ENCODE measurements at places on chromosomes 3 and 15.

DNA sequence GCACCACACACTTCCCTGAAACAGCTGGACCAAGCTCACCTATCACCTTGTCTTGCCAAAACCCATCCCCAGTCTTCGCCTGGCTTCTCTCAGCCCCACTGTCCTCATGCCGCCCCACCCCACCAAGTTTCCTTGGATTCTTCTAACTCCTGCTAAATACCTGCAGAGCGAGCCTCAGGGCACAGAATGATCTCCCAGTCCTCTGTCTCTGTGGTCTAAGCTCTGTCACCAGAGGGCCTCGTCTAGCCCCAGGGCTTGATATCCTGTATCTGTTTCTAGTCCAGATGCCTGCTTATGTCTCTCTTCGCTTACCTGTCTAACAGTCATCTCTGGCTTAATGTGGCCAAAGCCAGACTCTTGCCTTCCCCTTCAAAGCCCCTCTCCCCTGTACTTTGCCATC, 9.7 kb downstream of the CCDC12 start:
- no peak for DNase-seq

GRCh38 chr3:159978353-159978752, 10.3 kb upstream of the IL12A start:
- no peak for DNase-seq

DNA sequence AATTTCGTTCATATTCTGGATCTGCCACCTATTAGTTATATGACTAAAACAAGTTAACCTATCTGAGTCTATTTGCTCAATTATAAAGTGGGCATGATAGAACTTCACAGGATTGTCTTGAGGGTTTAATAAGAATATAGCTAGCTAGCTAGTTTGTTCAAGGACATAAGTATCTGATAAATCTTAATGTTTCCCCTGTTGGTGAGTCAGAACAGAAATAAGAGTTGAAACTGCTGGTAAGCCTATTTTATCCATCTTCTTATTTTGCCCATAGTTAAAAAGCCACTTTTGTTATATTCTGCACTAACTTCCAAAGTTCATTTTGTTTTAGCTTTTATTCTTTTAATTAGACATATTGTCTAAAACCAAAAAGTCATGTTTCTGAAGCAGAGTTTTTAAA, 9.4 kb downstream of the SELENOT start:
- no peak for DNase-seq

GRCh38 chr3:187686621-187687273, 15.6 kb downstream of the RTP2 start:
- DNase-seq = no peak

DNA sequence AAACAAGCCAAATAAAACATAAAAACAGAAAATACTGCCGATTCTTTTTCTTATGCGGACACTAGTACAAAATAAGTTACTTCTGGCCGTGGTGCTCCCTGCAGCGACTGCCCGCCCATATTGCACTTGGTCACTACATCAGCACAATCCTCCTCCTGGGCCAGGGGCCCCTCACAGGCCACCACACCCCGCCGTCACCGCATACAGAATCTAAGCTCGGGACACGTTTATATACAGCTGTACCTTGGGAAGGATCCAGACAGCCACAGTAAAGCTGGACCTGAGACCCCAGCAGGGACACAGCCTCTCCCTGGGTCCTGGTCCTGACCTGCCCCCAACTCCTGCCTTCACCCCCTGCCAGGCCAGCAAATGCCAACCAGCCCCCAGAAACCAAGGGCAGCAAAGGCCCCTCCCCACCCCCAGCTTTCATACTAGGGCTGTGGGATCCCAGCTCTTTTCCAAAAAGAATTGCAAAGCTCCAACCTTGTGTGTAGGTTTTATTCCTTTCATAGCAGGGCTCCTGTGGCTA, 12.9 kb upstream of the DNAJB8 start:
- no peak for DNase-seq

GRCh38 chr3:152524198-152525140, 255.7 kb downstream of the MBNL1 start:
- DNase-seq = no peak

DNA sequence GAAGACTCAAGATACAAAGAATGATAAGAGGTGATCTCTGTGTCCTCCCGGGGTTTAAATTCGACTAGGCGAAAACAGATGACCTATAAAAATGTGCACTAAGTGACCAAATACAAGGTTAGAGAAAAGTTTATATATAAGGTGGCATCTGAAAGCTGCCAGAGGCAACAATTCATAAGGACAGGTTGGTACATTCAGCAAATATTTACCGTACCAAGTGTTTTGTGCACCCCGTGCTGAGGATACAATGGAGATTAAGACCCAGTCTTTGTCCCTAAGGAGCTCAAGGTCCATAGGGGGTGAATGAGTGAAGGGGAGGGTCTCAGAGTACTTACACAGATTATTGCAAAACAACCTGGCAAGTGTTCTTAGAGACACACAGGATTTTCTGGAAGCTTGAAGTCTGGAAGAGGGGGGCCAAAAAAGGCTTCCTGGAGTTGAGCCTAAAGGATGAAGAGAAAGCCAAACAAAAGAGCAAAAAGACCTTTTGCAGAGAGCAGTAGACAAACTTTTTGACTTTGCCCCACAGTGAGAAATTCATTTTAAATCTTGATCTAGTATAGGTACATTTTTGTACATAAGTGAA, 71.4 kb upstream of the LRIG1 start:
- no peak for DNase-seq

DNA sequence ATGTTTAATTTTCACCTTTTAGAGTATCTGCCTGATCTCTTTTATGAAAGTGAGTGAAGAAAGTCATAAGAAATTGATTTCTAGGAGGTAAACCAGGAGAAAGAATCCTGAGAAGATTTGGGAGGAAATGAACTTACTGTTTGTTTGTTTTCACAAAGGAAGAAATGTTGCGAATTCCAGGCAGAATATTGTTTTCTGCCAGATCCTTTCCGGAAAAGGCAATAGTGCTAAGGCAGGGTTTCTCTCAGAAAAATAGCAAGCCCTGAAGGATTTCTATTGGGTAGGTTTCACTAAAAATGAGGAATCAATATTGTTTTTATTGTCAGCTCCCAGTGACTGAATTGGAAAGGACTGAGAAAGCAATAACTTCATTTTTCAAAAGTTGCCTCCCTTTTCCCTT, 85.7 kb upstream of the TGFBR2 start:
- DNase-seq = no peak

- no peak for DNase-seq
Observed at GRCh38 chr3:162626172-162626571, 1129.6 kb downstream of the OTOL1 start.

DNA sequence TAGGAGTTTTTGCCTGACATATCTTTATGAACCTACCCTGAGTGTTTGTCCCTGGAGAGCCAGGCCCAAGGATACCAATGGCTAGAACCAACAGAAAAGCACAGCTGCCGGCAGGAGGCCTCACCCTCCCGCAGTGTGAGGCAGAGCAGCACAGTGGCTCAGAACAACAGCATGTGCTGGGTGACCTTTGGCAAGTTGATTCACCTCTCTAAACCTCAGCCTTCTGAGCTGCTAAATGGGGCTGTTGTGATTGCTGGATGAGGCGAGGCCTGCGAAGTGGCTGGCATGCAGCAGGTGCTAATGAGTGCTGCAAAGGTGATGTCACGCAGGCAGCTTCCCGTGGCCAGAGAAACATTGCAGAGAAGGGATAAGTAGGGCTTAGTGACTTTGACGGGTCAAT, 23.3 kb downstream of the IDH2 start:
- no peak for DNase-seq

DNA sequence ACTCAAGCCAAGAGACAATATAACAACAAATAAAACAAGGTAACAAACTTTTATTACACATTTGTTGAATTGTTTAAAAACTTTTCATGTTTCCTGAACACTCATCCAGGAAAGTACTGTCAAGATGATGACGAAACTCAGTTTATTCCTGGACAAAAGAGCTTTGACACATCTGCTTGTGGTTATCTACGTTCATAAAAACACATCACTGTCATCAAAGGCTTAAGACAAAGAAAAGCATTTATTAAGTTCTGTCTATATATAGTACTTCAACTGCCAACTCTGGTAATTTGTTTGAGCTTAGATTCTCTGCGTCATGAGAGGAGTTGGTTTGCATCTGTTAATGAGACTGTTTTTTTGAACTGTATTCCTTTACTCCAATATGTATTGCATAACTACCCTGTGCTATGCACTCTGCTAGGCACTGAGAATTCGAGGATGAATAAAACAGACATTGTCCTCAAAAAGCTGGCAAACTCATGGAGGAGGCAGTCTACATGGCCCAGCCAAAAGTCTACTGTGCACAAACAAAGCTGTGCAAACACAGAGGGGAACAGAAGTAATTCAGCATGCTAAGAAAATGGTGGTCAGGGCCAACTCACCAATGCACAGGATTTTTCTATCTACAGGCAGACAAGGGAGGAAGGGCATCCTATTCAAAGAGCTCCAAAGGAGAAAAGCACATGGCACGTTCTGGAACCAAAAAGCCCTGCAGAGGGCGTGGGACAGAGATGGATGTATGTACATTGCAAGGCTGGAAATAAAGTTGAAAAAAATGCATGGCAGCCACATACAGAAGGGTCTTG, 21.5 kb downstream of the PLD1 start:
- DNase-seq = no peak

DNA sequence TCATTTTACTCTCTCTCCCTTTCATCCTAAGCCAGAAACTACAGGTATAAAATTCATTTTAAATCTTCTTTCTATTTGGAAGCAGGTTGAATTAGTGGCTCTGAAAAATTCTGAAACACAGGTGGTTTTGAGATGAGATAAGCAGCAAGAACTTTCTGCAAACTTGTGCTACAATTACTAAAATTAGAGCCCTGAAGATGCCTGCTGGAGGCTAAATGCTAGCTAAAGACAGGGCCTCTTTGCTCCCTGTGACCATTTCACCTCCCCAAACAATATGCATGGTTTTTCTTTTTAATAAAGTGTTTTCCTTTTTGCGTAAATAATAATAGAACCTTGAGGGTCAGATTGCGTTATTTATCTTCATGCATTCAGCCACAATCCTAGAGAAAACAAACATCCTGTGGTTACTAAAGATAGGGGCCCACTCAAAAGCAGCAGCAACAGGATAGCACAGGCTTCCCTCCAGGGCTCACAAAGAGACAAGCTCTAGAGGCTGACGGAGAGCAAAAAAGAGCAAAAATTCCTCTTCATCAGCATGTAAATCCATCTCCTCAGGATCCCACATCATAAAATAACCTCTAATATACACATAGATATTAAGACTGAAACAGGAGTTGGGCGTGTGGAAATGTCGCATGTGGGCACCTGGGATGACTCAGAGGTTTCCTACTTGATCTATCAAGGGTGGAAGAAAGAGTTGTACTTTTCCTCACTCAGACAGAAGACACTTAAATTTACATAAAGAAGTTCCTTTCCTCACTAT, 26.5 kb upstream of the CP start:
- DNase-seq = no peak

DNA sequence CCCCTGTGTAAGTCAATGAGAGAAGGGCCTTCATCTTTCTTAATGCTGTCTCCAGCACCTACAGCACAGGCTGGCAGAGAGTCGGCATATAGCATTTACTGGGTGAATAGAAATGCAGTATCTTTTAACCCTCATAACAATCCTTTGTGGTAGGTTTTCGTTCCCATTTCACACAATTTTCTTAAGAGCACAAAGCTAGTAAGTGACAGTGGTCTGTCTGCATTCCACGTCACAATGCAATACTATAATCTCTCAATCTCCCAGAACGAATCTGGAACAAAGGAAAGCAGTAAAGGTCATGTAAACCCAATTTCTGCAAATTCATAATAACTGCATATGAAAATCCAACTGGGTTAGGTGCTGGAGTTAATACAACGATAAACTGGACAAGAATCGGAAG, 1.4 kb upstream of the ZFAND6 start:
- DNase-seq = no peak

DNA sequence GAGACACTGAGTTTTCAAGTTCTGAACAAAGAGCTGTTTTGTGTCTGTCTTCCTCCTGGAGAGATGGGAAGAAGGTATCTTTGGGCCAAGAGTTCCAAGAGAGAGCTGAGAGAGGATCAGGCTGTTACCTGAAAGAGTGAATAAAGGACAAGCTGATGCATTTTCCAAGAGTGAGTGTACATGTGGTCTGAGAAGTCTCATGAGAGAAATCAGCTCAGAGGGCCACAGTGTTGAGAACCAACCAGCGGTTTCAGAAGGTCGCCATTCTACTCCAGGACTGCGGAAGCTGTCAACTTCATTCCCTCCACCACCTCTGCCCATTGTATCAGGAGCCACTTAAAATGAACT, 42.7 kb upstream of the PPP2R3A start:
- no peak for DNase-seq

DNA sequence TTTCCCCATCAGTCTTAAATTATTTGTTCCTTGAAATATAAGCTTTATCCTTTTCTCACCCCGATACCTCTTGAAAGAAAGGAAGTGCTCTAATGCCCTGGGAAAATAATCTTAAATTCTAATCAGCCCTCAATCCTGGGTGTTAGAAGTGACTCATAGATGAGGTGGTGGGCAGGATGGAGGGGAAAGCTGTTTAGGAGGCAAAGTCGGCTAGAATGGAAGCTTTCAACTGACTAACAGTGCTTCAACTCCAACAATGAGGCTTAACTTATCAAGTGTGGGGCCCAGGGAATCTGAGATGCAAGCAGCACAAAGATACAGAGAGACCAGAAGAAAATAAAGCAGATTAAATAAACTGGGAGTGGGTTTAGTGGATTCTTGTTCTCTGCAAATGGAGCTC, 175.8 kb downstream of the EPHB1 start:
- no peak for DNase-seq

DNA sequence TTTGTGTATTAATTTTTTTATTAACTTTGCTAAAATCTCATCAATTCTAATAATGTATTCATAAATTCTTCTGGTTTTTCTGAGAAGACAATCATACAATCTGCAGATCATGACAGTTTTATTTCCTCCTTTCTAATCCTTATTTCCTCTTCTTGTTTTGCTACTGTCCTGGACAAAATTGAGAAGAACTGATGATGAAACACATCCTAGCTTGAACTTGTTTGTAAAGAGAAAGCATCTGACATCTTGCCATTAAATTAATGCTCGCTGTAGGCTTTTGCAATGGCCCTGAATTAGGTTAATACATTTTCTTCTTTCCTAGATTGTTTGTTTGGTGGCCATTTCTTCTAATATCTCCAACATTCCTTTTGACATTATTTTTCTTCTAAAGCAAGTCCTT, 110.9 kb upstream of the TPM1 start:
- DNase-seq = no peak

- no peak for DNase-seq
Observed at GRCh38 chr15:81322676-81323253, 1.2 kb downstream of the STARD5 start.

DNA sequence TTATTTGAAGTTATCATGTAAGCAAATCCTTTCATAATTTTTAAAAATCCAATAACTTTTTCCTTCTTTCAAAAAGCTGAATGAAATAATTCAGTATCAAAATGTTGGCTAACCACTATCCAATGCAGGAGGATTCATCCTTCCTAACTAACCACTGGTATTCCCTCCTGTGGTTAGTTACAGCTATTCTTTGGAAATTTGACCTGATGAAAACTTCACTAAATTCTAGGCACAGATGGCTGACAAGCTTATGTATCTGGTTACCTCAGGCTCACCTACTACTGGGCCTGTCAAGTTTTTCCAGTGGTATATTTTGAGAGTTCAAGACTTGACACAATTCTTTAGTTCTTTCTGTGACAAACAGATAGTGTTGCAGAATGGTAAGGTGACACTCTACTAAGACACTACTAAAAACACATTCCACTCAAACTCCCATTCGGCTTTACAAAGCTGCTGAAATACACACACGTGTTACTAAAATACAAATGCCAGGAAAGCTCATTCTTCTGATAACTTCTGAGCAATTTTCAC, 15.8 kb downstream of the NPTN start:
- no peak for DNase-seq

All from stimulated activated CD8-positive, alpha-beta memory T cell treated with anti-CD3 and anti-CD28 coated beads, Interleukin-4, amount 100 ng/mL, for 1 hour (primary cell).